ENCODE measurements at places on chromosomes 2 and 18. TPM values are rescaled to one million over a fixed set of nuclear protein-coding genes. Genes with fewer than 3 reads are reported as not detected.

Gene GRB14
- total RNA-seq = not detected

DNA sequence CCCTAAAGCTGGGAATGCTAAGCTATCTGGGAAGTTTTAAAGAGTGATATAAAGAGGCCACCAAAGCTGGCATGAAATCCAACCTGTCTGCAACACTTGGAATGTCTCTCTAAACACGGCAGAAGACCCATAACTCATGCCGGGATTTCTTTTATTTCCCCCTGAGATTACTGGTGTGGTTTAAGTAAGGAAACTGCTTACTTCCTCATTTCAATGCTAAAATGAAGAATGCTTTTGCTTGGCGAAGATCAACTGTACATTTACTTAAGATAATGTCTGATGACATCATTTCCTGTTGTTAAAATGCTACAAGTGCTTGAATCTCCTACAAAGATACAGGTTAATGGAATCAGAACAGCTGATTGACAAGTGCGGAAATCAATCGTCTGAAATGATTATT is 353.8 kb upstream of the SALL3 start:
- no peaks in the 10 kb centered on the region for H3K36me3 ChIP-seq
- no peaks in the 10 kb centered on the region for H3K27me3 ChIP-seq
- DNase-seq = no peak
- no peak overlapping the region for H3K4me3 ChIP-seq
- H3K27ac ChIP-seq = no peak overlapping the region

DNA sequence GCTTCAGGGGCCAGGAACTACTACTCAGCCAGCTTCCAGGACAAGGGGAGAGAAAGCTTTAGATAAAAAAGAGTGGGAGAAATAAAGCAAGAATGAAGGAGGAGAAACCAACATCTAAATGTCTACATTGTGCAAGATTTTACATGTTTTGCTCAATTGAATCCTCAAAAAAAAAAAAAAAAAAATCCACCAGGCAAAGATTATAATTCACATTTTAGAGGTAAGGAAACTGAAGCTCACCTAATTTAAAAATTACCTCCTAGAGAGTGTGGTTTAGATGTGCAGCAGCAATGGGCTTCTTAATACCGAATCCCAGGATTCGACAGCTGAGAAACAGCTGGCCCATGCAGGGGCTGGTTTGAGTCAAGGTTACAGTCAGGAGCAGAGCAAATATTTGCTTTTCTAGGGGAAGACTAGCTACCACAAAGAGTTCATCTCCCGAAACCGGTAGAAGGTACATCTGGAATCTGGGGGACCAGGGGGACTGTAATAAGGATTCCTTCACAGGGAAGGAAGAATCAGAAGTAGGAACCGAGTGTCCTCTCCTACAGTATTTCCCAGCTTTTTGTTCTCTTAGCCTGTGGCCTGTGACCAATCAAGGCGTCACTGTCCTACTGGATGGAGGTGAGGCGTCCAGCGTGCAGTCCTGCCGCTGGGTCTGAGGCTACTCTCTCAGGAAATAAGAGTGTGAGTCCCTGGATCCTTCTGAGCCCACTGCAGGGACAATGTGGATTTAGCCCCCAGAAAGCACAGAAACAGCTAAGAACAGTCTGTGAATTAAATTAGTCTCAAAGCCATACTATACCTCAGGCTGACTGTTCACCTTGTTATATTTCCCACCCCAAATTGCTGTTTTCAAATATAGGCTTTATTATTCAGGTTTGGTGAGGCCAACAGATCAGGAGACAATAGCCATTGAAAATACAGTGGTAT is 42.3 kb downstream of the IL1R2 start:
- H3K27me3 ChIP-seq = peaks cover 8% of the 10 kb centered on the region
- peaks cover 44% of the 10 kb centered on the region for H3K4me1 ChIP-seq
- peak overlapping the region; percentile 78 for H3K27ac ChIP-seq
- DNase-seq = no peak

DNA sequence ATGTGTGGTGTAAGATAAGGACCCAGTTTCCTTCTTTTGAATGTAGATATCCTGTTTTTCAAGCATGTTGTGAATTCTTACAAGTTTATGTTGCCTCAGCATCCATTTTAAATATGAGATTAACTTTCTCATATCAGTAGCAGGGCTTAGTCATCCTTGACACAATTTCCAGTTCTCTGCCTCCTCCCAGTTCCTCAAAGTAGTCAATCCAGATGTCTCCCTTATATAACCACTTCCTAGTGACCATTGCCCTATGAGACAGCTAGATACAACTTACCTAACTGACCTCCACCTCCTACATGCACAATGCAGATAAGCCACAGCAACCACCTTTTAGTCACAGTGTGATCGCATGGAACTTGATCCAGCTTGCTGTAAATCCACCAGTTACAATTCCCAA is 269.2 kb upstream of the ZNF521 start:
- H3K4me3 ChIP-seq = no peak overlapping the region
- H3K36me3 ChIP-seq = no peaks in the 10 kb centered on the region
- H3K27ac ChIP-seq = no peak overlapping the region
- peaks cover 3% of the 10 kb centered on the region for H3K27me3 ChIP-seq
- H3K4me1 ChIP-seq = no peaks in the 10 kb centered on the region

DNA sequence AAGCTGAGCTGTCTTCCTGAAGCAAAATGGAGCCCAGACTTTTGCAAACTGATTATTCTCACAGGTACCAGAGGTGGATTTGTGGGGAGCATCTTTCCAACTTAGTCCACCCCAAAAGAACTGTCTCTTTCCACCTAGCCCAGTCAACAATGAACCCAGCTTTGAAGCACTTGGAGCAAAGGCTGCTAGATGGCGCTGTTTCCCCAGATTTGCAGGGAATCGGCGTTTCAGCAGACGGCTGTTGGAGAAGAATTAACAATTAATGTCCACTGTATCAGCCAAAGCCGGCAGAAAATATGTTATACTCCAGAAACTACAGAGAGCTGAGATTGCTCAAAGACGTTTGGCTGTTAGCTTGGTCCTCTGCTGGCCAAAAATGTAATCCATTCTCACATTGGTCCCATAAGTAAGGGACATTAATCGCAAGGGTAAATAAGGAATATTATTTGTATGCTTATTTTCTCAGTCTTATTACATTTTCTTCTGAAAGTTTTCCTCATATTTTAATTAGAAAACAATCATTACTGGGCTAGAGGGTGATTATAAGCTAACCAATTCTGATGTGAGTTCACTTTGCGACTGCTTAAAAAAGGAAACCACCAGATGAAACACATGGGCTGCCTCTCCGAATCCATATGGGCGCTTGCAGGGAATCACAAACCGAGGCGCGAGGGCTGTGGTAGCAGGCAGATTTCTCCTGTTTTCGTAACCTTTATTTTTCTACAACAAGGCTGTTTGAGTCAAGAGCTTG is 423.8 kb upstream of the MEX3C start:
- H3K36me3 ChIP-seq = no peaks in the 10 kb centered on the region
- no peak overlapping the region for H3K4me3 ChIP-seq
- no peaks in the 10 kb centered on the region for H3K4me1 ChIP-seq
- H3K27ac ChIP-seq = no peak overlapping the region

DNA sequence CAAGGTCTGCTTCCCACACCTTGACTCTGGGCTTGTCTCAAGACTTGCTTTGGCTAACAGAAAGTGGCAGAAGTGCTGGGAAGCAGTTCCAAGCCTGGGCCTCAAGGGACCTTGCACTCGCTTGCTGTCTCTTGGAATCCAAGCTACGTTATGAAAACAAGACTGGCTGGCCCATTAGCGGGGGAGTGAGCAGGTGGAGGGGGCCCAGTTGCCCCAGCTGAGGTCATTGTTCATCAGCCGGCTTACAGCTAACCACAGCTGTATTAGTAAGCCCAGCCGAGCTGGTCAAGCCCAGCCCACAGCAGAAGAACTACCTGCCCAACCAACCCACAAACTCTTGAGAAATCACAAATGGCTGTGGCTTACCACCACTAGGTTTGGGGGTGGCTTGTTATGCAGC is 63.1 kb downstream of the MARCO start:
- H3K27ac ChIP-seq = no peak overlapping the region
- no peaks in the 10 kb centered on the region for H3K36me3 ChIP-seq
- peaks cover 6% of the 10 kb centered on the region for H3K27me3 ChIP-seq
- no peak overlapping the region for H3K4me3 ChIP-seq
